ENCODE measurements at places on chromosomes 1 and 21.

- DNase-seq, result peak; percentile 46
Measured at GRCh38 chr1:244322791-244323521, 128.8 kb downstream of the ADSS2 start.

GRCh38 chr21:34792504-34793089 is 123.8 kb downstream of the CLIC6 start:
- DNase-seq, result no peak

- DNase-seq, result no peak
Measured at GRCh38 chr1:179016706-179017382, 8.8 kb upstream of the FAM20B start.

DNA sequence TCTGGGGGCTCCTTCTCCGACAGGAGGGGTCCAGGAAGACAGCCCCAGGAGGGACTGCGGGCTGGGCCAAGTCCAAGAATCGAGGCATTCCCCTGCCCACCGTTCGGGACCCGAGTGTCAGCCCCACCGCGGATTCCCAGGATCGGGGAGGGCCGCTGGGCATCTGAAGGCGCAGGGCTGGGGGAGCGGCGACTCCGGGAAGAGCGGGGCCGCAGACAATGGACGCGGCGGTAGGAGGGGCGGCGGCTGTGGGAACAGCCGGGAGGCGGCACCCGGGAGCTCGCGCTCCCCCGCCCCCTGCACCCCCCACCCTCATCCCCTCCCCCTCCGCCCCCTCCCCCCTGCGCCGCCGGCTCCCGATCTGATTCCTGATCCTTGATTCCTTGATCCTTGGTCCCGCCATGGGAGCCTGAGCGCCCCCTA is at the start of gene VANGL2:
TSS of gene VANGL2 (plus strand) at position 342 of the 423 bp plus-strand sequence. CDS start 15,274 bp downstream, outside the sequence.
- DNase-seq, result peak; percentile 41

DNA sequence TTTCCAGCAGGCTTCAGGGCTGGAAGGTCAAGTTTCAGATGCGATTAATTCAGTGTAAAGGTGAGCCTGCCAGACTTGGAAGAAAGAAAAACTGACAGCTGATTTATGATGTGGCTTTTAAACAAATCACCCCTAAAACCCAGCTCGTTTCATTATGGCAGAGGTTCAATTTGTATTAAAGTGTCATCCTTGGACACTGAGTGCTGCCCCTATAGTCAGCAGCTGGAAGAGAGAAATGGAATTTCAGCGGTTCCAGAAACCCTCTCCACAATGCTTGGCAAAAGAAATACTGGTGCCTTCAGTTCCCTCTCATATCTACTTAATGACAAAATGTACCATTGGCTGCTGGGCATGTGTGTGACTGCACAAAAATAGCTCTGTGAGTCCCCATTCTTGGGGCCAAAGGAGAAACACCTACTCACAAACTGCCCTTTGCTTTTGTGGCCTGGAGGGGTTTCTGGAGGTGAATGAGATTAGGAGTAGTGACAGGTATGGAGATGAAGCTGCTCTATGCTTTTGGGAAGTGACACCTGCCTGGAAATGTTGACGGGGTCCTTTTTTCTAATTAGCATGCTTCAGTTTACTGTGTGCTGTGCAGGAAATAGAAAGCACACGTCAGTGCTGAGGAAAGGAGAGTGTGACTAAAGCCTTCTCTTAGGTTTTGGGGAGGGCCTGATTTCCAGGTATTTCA is 95.1 kb upstream of the TSPAN2 start:
- DNase-seq, result no peak

GRCh38 chr1:158124999-158125398 is 55.7 kb upstream of the CD1D start:
- peak; percentile 61 for DNase-seq

DNA sequence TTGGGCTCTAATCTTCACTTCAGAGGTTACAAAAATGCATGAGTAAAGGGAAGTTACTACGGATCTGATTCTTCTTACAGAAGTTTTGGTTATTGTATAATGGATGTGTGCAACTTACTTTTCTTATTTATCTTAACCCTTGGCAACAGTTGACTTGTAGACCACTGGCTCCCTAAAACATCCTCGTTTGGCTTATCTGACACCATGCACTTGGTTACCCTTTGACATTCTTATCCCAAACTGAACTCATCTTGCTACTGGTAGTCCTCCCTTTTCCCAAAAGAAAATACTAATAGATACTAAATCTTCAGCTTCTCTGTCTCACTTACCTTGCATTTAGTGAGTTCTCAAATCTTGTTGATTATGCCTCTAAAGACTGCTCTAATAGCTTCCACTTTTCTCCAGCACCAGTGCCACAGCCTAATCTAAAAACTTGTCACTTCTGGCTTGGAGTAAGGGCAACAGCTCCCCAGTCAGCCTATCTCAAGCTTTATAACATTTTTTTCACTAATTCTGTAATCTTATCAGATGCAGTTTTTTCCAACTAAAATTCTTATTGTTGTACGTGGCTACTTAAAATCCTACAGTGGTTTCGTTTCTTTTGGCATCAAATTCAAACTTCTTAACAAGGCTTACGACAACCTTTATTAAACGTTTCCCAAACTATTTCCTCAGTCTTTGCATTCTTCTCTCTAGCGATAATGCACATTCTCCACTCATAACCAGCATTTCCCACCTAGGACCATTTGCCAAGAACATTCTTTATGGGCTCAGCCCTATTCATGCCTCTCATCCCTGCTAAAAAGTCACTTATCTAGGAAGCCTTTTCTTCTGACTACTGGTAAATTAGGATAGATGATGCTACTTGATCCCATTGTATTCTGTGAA is 204.2 kb downstream of the KCNT2 start:
- DNase-seq, result no peak

GRCh38 chr21:45421071-45421845 is 16.3 kb downstream of the COL18A1 start:
- no peak for DNase-seq

GRCh38 chr1:93033785-93034184 is 45.3 kb upstream of the MTF2 start:
- no peak for DNase-seq

DNA sequence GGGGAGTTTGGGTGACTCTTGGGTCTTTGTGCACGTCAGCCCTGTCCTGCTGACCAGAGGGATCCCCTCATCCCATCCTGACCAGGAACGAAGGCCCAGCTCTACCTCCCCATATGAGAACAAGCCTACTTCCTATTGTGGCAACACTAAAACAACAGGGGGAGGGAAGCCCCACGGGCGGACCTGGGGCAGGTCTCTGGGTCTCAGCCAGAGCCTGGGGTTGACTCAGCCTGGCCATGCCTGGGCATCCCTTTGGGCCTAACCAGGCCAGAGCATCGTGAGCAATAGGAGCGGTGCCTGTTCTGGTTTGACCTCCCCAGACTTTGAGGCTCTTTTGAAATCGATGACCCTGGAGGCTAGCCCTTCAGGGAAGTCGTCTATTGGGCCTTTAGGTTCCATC is 16.8 kb downstream of the RPS6KA1 start:
- no peak for DNase-seq

GRCh38 chr1:173988068-173988467 is 34.1 kb downstream of the RC3H1 start:
- no peak for DNase-seq

GRCh38 chr1:195236991-195237889 is 1371.0 kb downstream of the KCNT2 start:
- DNase-seq, result no peak

DNA sequence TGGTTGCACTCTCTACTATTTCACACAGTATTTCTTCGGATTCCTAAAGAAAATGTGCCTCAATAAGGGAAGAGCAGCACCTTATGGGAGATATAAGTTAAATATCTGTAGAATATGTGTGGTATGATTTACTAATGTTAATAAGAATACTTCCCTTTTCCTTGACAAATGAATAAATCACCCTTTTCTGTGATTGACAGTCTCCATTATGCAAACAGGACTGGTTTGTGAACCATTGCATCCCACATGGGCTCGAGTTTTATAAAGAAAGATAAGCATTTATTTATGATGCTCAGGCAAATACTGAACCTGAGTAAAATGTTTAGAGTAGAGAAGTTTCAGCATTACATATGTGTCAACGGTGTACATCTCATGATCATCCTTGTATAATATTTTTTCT is 587.7 kb upstream of the BRINP3 start:
- no peak for DNase-seq
